Stimulated activated CD8-positive, alpha-beta memory T cell treated with anti-CD3 and anti-CD28 coated beads, Interleukin-4, amount 100 ng/mL, for 48 hours (primary cell): ENCODE measurements at places on chromosomes 2 and 18.

DNA sequence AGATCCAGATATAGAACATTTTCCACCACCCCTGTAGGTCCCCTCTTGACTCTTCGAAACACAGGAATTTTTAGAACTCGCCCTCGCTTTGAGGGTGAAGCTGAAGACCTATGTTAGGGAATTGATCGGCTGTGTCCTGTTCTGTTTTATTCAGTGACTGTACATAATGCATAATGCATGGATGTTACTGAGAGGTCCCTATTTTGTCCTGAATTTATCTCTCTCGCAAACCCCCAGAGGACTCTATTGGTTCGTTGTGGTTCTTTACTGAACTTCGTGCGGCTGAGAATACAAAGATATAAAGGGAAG lies 431 bp upstream of the EIF5B start:
- DNase-seq: peak; percentile 30

DNA sequence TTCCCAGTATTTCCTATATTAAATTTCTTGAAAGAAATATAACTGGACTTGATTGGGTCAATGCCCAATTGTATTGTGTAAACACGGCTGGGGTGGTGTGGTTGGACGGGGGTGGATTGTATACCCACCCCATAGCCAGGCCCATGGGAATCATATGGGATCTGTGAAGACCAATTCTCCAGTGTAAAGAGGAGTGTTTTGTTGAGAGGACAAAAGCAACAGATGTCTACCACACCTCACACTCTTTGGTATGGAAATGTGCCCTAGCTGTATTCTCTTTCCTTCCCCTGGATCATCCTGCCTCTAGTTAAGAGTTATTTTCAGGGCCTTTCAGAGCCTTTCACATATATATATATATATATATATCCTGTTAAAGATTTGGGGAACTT lies 57.5 kb upstream of the TGIF1 start:
- no peak for DNase-seq

DNA sequence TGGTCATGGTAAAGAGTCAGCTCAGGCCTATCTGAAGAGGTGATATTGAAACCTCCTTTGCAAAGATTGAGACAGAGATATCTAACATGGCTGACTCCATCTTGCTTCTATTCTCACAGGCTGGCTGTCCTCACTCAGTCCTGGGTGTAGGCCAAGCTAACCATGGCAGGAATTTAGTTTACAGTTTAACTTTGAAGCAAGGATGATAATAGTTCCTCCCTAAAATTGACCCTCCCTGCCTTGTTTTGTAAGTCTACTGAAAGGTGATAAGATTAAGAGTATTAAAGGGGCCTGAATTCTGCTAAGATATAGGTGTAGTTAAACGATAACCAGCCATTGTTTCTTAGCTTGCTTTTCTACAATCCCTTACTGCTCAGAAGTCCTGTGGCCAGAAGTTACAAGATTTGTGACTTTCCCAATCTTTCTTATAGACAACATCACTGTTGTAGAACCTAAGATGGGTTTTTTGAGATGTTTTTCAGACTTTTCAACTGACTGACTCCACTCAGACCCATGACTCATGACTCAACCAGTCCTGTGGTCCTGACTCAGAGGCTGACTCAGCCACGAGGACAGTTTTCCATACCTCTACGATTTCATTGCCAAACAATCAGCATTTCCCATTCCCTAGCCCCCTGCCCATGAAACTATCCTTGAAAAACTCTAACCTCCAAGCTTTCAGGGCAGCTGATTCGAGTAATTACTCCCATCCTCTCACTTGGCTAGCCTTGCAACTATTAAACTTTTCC lies 195.7 kb upstream of the SESTD1 start:
- peak; percentile 28 for DNase-seq

- DNase-seq: no peak
These were observed 108.3 kb upstream of the MAP3K20 start for GRCh38 chr2:172967036-172967982.

GRCh38 chr2:150700666-150701580 lies 213.5 kb upstream of the RND3 start:
- DNase-seq: no peak

DNA sequence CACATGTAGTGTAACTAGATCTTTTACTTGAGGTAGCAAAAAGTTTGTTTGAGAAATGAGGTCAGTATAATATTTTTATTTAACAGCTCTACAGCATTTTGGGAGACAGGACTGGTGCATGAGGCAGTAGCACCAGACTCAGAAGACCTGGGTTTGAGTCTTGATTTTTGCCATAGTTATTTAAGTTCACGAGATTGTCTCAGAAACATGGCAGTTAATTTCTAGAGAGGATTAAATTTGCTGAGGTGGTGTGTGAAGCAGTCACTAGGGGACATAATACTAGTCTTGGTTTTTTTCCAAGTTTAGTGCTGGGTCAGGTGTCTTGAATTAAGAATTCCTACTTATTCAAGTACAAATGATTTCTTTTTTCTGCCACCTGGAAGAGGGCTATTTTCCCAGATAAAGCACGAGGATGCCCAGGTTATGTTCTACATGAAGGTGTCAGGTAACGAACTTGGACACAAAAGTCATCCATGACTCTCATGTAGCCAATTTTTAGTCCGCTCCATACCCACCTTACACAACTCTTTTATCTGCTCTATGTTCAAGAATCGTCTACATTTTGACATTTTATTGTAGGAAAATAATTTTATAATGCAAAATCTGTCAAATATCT lies 1.4 kb downstream of the MARCHF7 start:
- no peak for DNase-seq

DNA sequence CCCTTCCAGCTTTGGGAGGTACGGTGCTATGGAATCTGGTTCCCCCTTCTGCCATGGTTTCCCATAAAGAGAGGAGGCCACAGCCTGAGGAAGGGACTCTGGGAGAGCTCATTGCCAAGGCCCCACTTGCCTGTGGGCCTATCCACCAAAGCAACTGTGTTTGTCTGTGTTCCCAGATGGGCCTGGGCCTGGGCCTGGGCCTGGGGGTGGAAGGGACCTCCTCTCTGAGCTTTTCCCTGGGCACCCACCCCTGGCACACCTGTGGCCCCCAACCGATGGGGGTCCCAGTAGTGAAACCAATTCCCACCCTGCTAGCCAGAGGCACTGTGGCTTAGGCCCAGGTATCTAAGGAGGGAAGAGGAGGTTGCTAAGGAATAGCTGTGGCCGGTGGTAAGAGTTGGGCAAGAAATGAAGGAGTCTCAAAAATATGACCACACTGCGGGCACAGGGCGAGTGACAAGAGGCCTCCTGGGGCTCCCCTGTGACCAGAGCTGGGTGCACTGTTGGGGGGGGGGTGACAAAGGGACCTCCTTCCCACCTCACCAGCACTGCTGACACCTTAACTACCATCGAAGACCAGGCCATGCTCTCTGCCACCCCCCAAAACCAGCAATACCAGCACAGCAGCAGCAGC lies 4.9 kb upstream of the DUSP2 start:
- peak; percentile 24 for DNase-seq

- no peak for DNase-seq
These were observed 210.9 kb upstream of the SIX3 start for GRCh38 chr2:44730593-44730992.

- DNase-seq: no peak
These were observed 118.9 kb downstream of the WDR7 start for GRCh38 chr18:56770097-56770496.

GRCh38 chr2:45697190-45697589 lies 45.7 kb downstream of the PRKCE start:
- no peak for DNase-seq

GRCh38 chr2:155630760-155631159 lies 701.8 kb downstream of the NR4A2 start:
- DNase-seq: no peak

GRCh38 chr2:29033172-29033571 lies 41.2 kb downstream of the PCARE start:
- DNase-seq: no peak

- DNase-seq: no peak
These were observed 115.2 kb downstream of the PTPRM start for GRCh38 chr18:7682321-7682720.

- DNase-seq: no peak
These were observed 8.4 kb downstream of the NCAPH start for GRCh38 chr2:96344011-96344410.

DNA sequence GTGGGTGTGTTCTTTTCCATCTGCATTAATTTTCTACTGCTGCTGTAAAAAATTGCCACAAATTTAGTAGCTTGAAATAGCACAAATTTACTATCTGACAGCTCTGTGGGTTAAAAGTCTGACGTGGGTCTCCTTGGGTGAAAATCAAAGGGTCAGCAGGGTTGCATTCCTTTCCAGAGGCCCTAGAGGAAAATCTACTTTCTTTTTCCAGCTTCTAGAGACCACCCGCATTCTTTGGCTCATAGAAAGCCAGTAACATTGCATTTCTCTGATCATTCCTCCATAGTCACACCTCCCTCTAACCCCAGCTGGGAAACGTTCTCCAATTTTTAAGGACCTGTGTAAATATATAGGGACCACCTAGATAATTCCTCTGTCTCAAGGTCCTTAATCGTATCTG lies 128.8 kb downstream of the ATL2 start:
- no peak for DNase-seq

- no peak for DNase-seq
These were observed 50.3 kb downstream of the TCF7L1 start for GRCh38 chr2:85183479-85183878.

DNA sequence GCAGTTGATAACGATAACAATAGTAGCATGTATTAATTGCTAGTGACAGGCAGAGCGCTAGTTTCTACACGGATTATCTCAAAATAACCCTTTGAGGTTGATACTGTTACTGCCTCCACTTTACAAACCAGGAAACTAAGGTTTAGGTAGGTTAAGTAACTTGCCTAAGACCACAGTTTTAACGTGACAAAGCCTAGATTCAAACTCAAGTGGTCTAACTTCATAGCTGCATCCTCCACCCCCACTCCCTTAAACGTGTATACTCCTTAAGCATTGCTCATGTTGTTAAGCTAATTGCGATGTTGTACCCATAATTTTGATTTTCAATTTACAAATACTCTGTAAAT lies 1.2 kb downstream of the ME2 start:
- DNase-seq: no peak

DNA sequence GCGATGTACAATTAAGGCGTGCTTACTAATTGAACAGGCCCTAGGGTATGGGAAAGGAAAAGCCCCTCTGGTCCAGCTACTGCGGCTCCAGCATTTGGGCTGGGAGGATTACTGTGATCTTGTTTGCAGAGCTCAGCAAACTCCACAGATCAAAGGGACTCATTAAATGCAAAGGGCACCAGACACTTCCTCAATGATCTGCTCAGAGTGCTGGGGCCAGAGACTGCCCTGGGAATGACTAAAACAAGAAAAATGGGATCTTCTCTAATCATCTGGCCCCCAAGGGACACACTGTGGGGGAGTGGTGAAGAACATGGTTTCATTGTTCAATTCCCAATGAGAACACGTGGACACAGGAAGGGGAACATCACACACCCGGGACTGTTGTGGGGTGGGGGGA lies 85.0 kb downstream of the MARCHF4 start:
- DNase-seq: no peak

- no peak for DNase-seq
These were observed 3.3 kb downstream of the TWSG1 start for GRCh38 chr18:9337873-9338272.

DNA sequence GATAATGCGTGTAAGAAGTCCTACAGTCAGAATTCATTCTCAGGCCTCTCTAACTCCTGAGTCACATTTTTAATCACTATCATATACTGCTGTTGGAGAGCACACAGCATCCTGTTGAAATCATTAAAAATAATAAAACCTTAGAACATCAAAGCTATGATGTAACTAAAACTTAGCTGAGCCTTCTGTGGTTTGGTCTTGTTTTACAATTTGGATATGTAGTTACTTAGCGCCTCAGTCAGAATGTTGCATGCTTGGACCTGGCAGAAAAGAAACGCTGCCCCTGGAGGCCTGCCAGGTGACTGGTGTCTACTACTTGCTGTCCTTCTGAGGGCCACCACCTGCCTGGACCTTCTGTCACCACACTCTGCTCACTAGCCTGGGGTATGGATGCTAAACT lies 261.1 kb upstream of the RASGRP3 start:
- no peak for DNase-seq

DNA sequence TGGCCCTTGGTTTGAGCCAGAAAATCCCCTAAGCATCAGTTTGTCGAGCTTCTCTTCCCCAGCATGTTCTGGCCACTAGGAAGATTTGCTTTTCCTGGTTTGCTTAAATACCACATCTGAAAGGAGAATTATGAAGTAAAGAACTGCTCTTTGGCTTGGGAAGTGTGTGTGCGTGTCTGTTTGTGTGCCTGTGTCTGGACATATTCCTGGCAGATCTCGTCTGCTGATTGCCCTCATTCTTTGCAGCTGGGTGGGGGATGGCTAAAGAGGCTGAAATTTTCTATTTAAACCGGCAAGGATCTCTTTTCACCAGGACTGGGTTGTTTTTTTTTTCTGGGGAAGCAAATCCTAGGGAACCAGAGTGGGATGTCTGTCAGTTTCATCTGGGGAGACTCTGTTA lies 57.3 kb upstream of the MBOAT2 start:
- DNase-seq: no peak

GRCh38 chr2:51013079-51013932 lies 18.6 kb downstream of the NRXN1 start:
- no peak for DNase-seq

DNA sequence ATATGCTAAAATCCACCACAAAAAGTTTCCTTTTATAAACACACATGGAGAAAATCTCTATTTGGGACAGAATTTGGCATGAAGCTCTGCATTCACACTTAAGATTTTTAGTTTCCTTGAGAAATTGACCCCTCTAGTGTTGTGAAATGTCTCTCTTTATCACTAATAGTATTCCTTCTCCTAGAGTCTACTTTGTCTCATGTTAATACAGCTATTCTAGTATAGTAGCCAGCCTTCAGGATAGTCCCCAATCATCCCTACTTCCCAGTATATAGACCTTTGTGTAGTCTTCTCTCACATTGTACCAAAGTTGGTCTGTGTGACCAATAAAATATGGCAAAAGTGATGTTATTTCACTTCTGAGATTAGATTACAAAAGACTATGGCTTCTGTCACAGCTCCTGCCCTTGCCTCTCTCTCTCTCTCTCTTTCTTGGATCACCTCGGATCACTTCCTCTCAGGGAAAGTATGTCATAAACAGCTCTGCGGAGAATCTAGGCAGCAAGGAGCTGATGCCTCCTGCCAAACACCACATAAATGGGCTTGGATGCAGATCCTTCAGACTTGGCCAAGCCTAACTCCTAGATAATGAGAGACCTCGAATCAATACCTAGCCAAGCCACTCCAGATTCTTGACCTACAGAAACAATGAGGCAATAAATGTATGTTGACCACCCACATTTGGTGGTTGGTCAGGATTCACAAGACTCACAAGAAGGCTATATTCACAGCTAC lies 59.7 kb upstream of the NABP1 start:
- DNase-seq: no peak

DNA sequence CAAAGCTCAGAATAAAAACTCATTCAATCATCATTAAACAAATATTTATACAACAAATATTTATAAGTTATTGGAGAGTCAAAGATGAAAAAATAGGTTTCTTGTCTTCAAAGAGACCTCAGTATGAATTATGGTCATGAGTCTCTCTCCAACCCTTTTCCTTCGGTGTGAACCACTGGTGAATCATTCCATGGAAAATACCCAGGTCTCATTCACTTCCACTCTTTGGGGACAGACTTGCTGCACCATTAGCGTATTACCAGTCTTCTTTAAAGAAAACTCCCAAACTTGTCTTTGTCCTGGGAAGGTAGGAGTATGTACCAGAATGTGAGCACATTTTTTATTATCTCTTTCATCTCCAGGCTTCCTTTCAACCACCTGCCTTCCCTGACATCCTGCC lies 257.4 kb upstream of the RBMS1 start:
- DNase-seq: no peak
